Aortic smooth muscle cell (primary cell): ENCODE measurements at places on chromosomes 3 and 15. TPM values are rescaled to one million over a fixed set of nuclear protein-coding genes. Genes with fewer than 3 reads are reported as not detected.

The DYNLT2B gene
- total RNA-seq = 10.1 and 11.1 TPM in 2 replicates

The ASTE1 gene
- total RNA-seq = 6.1 and 6.2 TPM in 2 replicates

The CTXND1 gene
- not detected in 2 replicates for total RNA-seq

The LPCAT4 gene
- total RNA-seq = 12.9 and 15.4 TPM in 2 replicates

The ADIPOQ gene
- not detected in 2 replicates for total RNA-seq

The CKMT1A gene
- not detected in 2 replicates for total RNA-seq

The GABRR3 gene
- total RNA-seq = not detected in 2 replicates

The HCN4 gene
- total RNA-seq = not detected in 2 replicates

The CFAP161 gene
- not detected in 2 replicates for total RNA-seq

The PLA2G4E gene
- total RNA-seq = not detected in 2 replicates

The GASK1A gene
- total RNA-seq = 0.62 and 0.92 TPM in 2 replicates

The PCLAF gene
- 18.5 and 38.1 TPM in 2 replicates for total RNA-seq

The CHST13 gene
- not detected in 2 replicates for total RNA-seq

The SSUH2 gene
- not detected in 2 replicates for total RNA-seq

The CCR8 gene
- not detected in 2 replicates for total RNA-seq

The ACAA1 gene
- 47.3 and 49.7 TPM in 2 replicates for total RNA-seq

The ZNF148 gene
- total RNA-seq = 27.9 and 39.7 TPM in 2 replicates

The SKOR1 gene
- under 0.01 and 0.19 TPM in 2 replicates for total RNA-seq

The SMCO1 gene
- not detected in 2 replicates for total RNA-seq

The CHRFAM7A gene
- 2.5 and 6.1 TPM in 2 replicates for total RNA-seq

The CPLX3 gene
- total RNA-seq = under 0.01 TPM in 1 of 2 replicates, not detected in the other

The WDR72 gene
- not detected in 2 replicates for total RNA-seq

The DENND4A gene
- total RNA-seq = 24.7 and 26.7 TPM in 2 replicates

The ACTC1 gene
- total RNA-seq = 0.12 TPM in 1 of 2 replicates, not detected in the other

The P2RY1 gene
- 1.2 and 1.7 TPM in 2 replicates for total RNA-seq

The ECE2 gene
- total RNA-seq = not detected in 2 replicates

The ZNF660 gene
- total RNA-seq = 1.1 and 1.5 TPM in 2 replicates

The ZKSCAN7 gene
- 5.2 and 5.7 TPM in 2 replicates for total RNA-seq

The MTHFS gene
- 11.6 and 12.9 TPM in 2 replicates for total RNA-seq

The XCR1 gene
- total RNA-seq = not detected in 2 replicates

The SHC4 gene
- 1.1 and 1.7 TPM in 2 replicates for total RNA-seq
